GM03348 (cell line): ENCODE measurements at places on chromosomes 7 and 10.

DNA sequence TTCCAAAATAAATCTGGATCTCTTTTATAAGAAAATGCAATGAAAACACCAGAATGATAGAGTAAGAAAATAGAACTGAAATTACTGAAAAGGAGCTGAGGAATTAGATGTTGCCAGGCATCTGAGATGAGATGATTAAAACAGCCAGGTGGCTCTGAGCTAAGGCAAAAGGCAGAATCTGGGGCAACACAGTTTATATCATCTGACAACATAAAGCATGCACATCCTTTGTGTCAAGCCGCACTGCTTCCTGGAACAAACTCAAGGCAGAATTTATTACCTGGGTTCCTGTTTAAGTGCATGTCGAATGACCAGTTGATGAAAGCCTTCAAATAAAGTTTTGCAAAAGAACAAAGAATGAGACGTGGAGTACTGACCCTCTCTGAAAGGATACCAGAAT lies 247.0 kb downstream of the SNX10 start:
- no peak for DNase-seq

DNA sequence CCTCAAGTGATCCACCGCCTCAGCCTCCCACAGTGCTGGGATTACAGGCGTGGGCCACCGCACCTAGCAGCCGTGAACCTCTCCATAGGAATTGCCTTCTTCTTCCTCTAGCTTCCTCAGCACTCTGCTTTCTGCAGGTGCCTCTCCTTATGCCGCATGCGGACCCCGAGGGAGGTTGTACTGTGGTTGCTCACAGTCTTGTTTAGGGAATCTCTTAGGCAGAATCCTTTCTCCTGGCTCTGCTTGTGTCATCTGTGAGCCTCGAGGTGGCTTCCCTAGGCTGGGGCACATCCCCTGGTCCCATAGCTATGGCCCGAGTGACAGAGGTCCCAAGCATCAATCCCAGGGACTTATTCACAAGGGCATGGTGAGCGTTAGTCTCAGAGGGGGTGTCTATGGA lies 33.2 kb upstream of the GIMAP8 start:
- no peak for DNase-seq

DNA sequence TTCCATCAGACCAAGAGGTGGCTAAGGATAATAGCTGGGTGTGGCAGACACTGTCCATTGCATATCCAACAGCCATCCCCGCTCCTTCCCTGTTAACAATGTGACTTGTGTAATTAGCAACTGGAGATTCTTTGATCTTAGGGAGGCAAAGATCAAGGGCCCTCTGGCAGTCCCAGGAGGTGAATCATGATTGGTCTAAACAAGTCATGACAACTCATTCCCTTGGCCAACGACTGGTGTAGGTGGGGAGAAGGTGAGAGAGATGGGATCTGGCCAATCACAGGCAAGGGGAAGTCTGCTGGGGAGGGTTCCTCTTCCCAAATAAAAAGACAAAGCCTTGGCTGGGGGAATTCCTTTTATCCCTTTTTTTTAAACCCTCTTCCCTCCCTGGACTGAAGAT lies 46.2 kb upstream of the COMTD1 start:
- DNase-seq = no peak

- no peak for DNase-seq
Measured at GRCh38 chr10:95784279-95784913, 28.4 kb downstream of the ENTPD1 start.
